ENCODE measurements at places on chromosomes 5 and 9.

- DNase-seq = no peak
Measured at GRCh38 chr5:171454549-171454948, 35.1 kb downstream of the FGF18 start.

DNA sequence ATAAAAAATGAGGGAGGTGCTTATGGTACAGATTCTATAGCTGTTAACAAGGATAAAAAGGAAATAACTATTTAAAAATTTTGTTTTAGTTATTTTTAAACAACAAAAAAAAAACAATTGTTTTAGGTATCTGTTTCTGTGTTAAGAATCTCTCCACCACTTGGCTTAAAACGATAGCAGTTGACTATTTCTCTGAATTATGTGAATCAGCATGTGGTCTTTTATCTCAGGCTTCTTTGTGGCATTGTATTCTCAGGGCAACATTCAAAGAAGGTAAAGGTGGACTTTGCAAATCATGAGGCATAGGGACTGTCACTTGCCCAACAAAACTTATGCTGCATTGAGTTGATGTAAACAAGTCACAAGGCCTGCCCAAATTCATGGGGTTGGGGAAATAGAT lies 55.2 kb downstream of the ERBIN start:
- DNase-seq = no peak

DNA sequence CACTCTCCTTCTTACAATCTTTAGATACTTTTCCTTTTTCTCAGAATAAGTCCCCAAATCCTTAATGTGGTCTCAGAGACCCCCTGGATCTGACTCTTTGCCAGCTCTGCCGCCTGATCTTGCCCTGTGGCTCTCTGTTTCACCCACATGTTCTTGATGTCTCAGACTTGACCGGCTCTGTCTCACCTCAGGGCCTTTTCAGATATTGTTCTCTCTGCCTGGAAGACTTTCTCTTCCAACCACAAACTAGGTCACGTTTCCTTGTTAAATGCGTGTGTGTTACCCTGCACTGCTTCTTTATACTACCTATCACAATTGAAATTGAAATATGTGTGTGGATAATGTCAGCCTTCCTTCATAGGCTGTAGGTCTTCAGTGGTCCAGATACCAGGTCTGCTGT lies 265.4 kb upstream of the NUDT12 start:
- no peak for DNase-seq

DNA sequence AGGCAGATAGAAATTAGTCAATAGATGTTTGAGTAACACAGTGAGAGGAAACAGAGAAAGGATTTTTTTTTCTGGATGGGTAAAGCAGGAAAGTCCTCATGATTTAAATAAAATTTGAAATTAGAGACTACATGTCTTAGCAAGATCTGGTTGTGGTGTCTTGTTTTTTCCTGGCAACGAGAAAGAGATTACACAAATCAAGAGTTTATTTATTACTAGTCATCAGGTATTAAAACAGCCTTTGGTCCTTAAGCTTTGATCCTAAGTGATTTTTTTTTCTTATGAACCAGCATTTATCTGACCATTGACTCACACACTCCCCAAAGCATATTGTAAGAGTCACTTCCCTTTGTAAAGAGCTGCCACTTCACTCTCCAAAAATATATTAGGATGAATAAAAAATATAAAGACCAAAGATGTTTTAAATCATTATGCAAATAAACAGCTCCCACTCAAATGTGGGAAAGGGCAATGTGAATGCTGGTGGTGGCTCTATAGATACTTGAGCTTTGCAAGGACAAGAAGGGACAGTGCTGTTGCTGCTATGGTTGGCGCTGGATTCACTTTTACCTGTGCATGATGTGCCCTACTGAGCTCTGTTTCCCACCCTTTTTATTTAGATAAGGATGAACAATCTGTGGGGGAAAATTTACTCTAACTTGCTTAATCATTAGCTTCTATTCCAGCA lies 1726.5 kb downstream of the MAT2B start:
- no peak for DNase-seq

DNA sequence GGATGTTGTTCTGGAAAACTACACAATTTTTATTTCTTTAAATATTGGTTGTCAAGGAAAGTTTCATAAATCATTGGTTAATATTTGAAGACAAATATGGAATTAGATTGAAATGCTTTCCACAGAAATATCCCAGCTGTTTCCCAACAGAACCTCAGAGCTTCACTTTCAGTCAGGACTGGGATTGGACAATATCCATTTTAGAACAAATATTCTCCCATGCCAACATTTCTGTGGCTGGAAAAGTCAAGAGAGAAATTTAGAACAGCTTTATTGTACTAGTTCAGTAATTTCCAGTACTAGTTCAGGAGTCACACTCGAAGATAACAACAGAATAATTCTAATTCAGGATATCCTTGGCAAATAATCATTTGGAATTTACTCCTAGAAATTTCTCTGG lies 116.1 kb upstream of the TUT7 start:
- no peak for DNase-seq

GRCh38 chr5:127766676-127767335 lies 63.6 kb downstream of the CCDC192 start:
- DNase-seq = no peak

Data from cortex of kidney (tissue), 1 donor.